Ammon's horn (tissue), 1 donor: ENCODE measurements at places on chromosomes 1 and 21.
A peak's percentile ranks its signal among the peaks of the same experiment; 100 is the strongest.

DNA sequence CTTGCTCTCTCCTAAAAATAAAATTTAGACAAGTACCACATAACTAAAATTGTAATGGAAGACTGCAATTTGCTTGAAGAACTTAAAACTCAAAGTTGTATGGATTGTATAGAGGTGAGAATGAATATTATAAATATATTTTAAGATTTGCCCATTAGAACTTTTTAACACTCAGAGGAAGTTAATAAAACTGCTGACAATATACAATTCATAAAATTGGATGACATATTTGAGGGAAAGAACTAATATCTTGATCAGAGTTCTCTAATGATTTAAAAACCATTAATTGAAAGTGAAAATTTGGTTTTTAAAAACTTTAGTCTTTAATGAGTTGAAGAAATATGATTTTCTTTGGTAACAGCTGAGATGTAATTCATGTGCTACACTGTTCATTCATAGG is 20.9 kb downstream of the TTC3 start:
- DNase-seq: no peak

DNA sequence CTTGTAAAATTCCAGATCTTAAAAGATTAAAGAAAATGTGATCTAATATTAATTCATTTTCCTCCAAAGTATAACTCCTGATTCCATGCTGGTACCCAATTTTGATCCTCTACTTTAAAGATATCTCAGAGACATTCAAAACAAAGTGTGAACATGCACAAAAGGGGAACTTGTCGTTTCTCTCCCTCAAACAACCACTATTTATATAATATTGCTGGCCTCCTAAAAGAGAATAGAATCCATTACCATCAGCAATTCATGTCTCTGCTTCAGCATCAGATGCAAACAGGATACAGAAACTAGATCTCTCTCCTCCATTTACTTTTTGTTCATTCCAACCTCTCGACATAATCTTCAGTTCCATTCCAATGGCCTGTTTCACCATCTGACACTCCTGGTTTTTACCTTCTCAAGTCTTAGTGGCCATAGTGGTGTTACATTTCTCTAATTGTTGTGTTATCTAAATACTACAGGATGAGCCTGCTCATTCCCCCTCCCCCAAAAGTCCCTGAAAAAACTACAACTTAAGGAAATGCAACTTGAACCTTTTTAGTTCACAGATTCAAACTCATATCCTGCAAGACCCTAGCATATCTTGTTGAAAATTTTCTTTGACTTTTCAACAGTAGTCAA is 4.1 kb downstream of the NRIP1 start:
- no peak for DNase-seq

GRCh38 chr1:192573499-192573898 is 2.1 kb upstream of the RGS1 start:
- no peak for DNase-seq

DNA sequence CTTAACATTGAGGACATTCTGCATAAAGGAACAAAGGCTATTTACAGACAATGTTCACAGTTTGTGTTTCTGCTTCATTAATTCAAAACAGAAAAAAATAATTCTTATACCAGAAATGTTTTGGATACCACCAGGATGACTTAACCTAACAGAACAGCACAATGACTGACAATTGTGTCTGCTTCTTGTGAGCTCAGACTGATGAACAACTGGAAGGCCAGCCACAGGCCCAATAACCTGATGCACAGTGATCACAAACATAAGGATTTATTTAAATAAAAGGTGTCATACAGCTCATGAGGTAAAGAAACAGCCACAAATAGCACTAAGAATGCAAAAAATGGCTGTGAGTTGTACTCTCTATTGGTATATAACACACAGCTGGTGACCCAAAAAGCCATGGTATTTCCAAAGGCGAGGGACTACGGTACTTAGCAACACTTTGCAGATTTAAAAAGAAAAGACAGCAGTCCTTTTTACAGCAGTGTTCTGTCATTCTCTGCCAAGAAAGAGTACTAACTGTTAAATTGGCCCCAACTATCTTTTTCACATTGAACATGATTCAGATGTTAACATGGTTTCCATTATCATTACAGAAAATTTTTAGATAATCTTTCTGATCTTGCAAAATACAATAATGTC is 32.1 kb upstream of the DDAH1 start:
- DNase-seq: peak; percentile 13

- no peak for DNase-seq
These were observed 193.1 kb upstream of the UBE2U start for GRCh38 chr1:64010316-64010715.

- no peak for DNase-seq
These were observed 10.4 kb downstream of the SH3BGRL3 start for GRCh38 chr1:26290122-26290881.

DNA sequence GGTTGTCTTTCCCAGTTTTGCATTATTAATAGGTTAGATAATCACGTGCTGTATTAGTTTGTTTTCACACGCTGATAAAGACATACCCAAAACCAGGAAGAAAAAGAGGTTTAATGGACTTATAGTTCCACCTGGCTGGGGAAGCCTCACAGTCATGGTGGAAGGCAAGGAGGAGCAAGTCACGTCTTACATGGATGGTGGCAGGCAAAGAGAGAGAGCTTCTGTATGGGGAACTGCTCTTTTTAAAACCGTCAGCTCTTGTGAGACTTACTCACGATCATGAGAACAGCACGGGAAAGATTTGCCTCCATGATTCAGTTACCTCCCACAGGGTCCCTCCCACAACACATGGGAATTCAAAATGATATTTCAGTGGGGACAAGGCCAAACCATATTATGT is 2.3 kb upstream of the VCAM1 start:
- no peak for DNase-seq

GRCh38 chr1:225746361-225747179 is 31.1 kb upstream of the SRP9 start:
- peak; percentile 76 for DNase-seq

DNA sequence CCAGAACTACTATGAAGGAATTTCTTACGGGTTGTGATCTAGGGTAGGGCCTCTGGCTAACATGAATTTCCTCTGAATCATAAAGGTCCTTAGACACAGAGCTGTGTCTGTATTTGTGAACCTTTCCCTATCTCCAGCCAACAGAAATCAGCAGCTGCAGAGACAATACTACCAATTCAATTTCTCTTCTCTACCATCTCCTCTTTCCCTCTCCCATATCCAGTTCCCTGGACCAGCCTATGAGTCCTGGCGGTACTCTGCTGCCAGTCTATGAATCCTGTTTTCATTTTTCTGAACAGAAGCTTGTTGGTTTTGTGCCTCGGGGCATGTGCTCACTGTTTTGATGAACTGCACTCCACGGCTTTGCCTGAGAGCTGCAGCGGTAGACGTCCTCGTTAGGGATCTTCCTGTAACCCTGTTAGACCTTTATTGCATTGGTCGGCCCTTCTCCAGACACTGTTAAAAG is 458.0 kb upstream of the VAMP3 start:
- DNase-seq: peak; percentile 32

GRCh38 chr1:48207131-48207530 is 15.4 kb upstream of the SLC5A9 start:
- DNase-seq: no peak

DNA sequence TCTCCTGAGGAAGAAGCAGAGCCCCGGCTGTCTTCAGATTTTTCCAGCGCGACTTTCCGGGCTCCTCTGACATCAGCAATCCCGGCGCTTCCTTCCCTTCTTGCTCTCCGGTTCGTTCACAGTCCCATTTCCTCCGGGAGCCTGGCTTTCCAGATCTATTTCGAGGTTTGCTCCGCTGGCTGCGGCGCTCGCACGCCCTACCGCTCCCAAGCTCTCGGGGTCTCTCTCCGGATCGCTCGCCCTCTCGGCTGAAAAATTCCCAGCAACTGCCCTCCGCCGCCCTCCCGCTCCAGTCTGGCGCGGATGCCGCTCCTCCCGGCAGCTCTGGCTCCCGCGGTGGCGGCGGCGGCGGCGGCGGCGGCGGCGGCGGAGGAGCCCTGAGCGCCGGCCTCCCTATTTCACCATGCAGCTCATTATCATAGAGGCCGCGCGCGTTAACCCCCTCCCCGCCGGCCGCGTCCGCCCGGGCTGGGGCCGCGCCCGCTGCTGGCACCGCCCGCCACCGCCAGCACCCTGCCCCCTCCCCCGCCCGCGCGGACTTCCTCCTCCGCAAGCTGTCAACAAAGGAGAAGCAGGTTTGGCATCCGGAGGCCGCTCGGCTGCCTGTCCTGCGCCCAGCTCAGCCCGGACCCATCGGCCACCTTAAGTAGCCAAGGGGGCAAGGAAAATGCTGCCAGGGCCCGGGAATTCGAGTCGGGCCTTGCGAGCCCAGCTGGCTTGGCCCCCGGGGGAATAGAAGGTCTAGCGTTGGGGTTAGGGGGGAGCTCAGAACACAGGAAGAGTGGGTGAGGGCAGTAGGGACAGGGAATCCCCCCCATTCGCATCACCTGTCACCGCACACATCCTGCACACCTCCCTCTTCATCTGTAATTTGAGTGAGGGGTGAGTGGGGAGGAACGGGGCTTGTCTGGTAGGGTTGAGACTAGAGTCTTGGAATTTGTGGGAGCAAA is at the start of gene PLXNA2:
Gene PLXNA2, minus strand, starts transcription at position 418 of the 950 bp plus-strand sequence. CDS start 26,462 bp downstream, outside the sequence.
- peak; percentile 69 for DNase-seq

- no peak for DNase-seq
These were observed 14.0 kb downstream of the SFPQ start for GRCh38 chr1:35178874-35179380.
